ENCODE measurements at places on chromosomes 4 and X.

GRCh38 chr4:152997288-152997687 lies 61.2 kb downstream of the FHDC1 start:
- no peak for DNase-seq

- no peak for DNase-seq
Measured at GRCh38 chr4:77073981-77074380, 1.8 kb downstream of the CCNI start.

DNA sequence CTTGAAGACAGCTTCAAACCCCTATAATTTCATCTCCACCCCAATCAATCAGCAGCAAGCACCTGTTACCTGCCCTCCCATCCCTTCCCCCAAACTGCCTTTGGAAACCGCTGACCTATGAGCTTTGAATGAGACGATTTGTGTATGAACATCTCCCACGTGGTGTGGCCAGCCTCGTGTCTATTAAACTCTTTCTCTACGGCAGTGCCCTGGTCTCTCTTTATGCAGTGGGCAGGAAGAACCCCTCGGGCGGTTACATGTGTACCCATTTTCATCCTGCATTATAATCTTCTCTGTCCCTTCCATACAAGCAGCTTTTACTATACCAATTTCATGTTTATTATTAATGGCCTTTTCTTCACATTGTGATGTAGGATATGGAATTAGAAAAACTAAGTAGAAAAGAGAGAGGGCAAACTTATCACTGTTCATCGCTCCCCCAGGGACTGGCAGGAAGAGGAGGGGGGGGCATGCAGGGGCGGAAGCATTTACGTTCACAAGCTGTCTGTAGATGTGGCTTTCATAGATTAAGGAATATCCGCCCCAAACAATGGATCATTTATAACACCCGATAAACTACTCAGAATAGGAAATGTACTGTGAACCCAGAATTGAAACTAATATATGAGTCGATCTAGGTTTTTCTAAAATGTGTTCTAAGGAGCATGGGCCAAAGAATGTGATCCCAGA lies 95.5 kb upstream of the ZNF518B start:
- DNase-seq = no peak

DNA sequence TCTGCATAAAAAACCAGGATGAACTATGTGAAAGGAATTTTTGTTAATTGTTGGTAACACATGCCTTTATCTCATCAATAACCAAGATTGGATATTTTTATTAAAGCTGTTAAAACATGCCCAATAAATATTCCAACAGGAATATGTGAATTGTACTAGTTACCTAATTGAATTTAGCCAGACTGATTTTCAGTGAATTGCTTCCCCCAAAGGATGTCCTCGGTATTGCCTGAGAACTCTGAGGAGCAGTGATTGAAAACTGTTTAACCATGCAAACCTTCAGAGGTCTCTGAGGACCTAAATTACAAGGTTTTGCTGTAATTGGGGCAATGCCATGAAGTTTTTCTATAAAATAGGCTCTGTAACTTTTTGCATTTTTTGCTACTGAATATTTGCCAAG lies 66.6 kb downstream of the BLTP1 start:
- no peak for DNase-seq

- no peak for DNase-seq
Measured at GRCh38 chr4:151038452-151039157, 23.5 kb upstream of the LRBA start.

- no peak for DNase-seq
Measured at GRCh38 chr4:78484574-78484973, 67.0 kb upstream of the ANXA3 start.

DNA sequence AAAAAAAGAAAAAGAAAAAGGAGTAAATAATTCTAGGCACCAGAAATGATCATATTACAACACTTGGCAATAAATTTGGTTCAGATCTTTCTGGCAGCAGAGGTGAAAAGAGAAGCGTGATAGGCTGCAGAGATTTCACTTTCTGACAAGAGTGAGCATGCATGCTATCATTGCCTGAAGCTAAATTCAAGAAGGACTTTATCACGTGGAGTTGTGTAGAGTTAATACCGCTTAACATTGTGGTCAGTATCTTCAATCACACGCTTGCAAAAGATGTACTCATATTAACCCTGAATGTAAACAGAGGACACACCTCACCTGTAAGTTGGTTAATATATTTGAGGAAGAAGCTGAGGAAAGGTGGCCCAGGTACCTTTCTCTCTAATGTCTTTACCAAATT lies 31.4 kb upstream of the RBPJ start:
- peak; percentile 14 for DNase-seq

- DNase-seq = no peak
Measured at GRCh38 chr4:74545448-74545847, 100.5 kb downstream of the AREG start.
